ENCODE measurements at places on chromosomes 5 and 9.

GRCh38 chr9:124940521-124940893 is 376 bp downstream of the GOLGA1 start:
- no peak for DNase-seq

GRCh38 chr5:175471196-175471595 is 7.2 kb upstream of the SFXN1 start:
- no peak for DNase-seq

DNA sequence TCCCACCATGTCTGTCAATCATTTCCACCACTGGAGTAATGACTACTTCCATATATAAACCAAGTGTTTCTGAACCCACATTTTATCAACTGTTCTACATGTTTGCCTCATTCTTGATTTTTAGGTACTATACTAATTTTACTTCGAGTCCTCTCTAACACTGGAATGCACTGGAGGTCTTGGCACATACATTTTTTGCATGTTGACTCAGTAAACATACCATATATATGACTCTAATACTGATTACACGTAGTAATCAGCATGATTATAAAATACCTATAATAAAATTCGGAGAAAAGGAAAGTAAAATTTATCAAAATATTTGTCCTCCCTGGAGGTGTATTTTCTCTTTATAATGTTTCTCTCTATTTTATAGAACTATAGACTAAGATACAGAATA is 621.7 kb upstream of the NUDT12 start:
- DNase-seq = no peak

DNA sequence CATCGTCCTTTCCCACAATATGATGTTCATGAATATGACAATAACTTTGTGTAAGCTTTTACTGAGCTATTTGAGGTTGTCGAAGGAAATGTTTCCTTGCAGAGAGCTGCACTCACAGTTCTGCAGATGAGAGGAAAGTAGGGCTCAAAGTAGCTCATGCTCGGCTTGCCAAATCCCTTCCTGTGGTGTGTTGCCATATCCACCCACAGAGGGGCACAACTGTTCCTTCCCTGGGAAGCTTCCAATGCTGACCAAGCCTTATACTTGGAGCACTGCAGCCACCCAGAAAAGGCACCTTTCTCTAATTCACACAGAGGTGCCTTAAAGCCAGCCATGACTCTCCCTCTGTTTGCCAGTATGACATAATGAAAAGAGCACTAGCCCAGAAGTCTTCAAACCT is 390.3 kb downstream of the CAAP1 start:
- no peak for DNase-seq

DNA sequence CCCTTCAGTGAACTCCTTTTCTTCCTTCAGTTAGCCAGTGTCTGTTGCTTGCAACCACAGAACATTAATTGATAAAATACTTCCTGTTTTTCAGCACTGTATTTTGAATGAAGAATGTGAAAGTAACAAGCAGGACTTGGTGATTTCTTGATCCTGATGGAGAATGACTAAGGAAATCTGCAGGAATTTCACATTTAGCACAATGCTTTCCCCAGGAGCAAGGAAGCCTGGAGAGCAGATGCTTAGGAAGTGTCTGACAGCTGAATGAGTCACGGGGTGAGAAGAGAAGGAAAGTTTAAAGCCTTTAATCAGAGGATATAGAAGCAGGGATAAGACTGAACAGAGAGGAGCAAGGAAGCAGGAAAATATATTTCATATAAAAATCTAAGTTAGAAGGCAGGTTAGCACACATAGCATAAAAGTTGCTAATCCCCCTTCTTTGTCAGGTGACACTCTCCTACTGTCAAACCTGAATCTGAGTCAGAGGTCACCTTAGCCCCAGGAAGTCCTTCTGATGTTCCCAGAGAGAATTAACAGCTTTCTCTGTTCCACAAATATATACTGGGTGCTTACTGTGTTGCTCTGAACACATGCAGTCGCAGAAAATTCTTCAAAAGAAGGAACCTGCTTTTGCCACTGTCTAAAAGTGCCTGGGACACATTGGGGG is 59.7 kb downstream of the GNA14 start:
- no peak for DNase-seq

DNA sequence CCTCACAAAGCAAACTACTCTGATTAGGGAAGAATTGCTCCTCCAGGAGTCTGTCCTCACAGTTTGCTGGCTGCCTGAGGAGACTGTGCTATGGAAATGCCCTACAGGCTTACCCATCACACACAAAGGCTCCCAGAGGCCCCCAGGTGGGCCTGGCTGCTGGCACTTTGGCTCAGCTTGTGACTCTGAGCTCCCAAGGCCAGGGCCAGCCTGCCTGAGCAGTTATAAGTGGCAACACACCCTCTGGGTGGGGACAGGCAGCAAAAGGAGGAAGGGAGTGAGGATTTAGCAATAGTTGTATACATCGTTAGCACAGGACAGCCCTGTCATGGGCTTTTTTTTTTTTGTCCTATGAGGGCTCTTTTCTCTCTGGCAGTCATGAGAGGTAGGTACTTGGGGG is 103.5 kb downstream of the DAPK1 start:
- DNase-seq = no peak

Data from amygdala (tissue), 56 donors.